T-helper 2 cell (primary cell): ENCODE measurements at places on chromosomes 1 and 21.

DNA sequence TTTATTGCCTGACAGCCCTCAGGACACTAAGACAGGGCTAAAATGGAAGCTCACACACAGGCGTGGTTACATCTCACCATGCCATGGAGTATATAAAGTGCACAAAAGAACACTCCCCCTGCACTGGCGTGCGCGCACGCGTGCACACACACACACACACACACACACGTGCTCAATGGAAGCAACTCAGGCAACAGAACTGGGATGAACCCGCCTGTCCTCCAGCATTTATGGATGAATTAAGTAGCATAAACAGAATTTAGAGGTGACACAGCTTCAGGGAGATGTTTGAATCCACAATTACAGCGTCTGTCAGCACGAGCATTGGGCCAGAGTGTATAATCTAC is 146.5 kb upstream of the COA6 start:
- no peak for DNase-seq

DNA sequence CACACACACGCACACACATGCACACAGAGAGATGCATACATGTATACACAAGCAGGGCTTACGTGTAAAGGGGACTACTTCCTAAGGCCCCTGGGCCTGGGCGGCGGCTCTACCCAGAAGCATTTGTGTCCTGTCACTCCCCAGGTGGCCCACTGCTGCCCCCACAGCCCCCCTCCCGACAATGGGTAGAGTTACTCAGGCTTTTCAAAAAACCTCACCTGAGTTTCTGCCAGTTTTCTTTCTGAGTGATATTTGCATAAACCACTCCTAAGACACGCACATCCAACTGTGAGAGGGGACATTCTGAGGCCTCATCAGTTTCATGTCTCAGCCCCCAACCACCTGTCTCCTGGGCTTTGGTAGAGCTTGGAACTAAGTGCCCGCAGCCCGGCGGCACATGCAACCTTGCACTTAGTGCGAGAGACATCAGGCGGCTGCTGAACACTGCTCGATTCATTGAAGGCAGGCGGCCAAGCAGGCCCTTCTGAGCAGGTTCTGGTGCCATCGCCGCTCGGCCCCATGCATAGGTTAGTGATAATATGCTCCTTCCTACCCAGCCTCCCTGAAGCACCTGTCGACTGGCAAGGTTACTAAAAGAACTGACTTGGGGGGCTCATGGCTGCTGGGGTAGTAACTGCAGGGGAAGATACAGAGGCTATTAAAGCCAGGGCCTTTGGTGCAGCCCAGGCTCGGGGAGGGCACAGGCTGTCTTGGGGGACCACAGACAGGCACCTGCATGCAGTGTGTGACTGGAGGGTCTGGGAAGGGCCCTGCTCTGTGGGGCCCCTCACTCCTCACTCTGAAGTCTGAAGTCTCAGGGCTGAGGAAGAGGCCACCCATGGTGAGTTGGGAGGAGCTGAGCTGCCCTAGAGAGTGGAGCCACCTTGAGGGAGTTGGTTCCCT is 364.2 kb upstream of the VAMP3 start:
- no peak for DNase-seq

DNA sequence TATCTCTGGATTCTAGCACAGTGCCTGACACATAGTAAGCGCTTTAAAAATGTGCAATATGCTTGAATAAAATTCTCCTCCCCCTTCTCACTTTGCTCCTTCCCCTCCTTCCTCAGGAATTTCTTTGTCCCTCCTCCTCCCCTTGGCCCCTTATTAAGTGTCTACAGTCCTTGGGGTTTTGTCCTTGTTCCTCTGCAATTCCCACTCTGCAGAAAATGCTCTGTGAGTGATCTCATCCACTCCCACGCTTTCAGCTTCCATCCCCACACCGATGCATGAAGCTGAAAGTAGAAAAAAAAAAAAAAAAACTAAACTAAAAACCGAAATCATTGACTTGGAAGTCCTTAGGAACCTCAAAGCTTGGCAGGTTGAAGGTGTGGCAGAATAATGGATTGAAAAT is 273.6 kb downstream of the RRAGC start:
- DNase-seq = no peak

GRCh38 chr1:2934642-2935081 is 86.6 kb upstream of the ACTRT2 start:
- DNase-seq = no peak

DNA sequence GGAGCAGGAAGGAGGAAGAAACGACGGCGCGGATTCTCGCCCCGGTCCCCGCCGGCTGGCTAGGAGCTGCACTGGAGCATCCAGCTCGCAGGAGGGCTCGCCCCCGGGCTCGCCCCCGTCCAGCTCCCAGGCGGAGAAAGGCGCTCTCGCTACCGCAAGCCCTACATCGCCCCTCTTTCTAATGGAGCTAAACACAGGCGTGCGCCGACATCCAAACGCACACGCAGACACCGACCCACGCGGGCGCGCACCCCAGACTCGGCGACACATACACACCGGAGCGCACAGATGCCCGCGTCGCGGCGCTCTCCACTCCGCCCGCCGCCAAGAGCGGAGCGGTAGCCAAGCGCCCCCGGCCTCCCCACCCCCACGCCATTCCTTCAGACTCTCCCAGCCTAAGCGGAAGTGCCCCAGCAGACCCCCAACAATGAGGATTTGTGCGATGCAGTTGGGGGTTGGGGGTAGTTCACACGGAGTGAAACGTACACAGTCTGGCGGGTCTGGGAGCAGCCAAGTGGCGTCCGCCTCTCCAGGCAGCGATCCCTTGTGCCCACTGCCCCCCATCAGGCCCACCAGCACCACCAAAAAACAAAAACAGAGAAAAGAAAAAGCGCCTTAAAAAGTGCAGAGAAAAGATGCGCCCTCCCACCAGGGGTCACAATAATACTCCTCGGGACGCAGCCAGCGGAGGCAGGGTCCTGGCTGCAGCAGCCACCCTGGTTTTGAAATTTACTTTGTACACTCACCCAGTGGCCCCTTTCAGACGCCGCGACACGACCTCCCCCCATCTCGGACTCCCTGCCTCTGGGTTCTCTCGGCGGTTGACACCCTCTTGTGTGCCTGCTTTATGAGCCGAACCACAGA is 1.4 kb downstream of the DAB1 start:
- no peak for DNase-seq

DNA sequence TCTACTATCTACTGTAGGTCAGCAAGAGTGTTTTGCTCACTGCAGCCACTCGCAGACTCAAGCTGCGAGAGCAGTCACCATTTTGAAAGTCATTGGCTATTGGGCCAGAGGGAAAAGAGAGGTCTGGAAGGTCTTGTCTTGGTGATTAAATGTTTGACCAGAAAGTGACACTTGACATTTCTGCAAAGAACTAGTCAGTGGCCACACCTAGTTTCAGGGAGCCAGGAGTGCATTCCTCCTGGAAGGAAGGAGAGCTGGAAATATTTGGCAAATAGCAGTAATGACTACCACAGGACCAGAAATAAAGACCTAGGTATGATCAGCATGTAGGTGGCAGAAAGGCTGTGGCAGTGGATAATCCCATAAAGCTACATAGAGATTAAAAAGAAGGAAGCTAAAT is 440.0 kb upstream of the PLXNA2 start:
- no peak for DNase-seq

DNA sequence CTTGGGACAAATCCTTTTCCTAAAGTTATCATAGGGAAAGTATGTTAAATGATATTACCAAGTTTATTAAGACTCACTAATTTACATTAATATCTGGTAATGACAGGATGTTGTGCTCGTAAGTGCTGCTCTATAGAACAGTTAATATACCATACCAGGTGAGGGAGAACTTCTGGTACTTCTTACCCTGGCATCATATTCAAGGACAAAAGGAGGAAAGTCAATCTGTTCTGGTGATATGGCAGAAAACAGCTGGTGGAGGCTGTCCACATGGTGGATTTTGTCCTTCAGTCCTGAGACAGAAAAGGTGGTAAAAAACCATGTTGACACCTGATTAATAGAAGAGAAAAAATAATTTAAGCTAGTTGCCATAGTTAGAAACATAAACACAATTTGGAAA is 51.6 kb downstream of the GDAP2 start:
- DNase-seq = no peak

- no peak for DNase-seq
These were observed 2.5 kb upstream of the TTLL10 start for GRCh38 chr1:1171161-1171545.

DNA sequence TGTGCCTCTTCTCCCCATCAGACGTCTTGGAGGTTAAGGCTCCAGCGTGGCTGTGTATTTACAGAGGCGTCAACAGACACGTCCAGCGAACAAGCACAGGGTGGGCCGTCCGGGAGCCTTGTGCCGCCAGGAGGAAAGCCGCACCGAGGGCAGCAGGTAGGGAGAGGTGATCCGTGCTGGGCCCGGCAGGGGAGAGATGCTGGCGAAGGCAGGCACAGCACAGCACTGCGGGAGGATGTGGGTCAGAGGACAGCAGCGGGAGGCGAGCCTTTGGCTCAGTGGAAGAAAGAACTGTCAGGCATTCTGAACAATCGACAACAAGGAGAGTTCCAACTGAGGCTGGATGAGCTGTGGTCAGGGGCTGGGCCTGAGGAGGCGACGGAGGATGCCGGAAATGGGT is 144.1 kb upstream of the TNR start:
- DNase-seq = no peak

DNA sequence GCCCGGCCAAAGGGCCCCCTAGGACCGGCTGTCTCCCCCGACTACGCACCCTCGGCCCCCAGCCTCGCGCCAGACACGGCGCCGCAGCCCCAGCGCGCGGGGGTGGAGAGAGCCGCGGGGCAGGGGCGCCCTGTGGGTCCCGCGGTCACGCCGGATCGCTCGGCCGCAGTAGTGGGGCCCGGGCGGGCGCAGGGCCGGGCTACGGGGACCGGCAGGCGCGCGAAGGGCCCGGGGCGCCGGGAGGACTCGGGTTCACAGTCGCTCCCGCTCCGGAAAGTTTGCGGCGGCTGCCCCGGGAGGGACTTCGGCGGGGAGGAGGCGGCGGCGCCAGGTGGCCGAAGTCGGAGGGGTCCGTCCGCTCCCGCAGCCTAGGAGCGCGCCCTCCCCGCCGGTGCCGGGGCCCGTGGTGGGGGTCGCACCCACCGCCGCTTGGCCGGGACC is 7.1 kb upstream of the ZNF669 start:
- no peak for DNase-seq

DNA sequence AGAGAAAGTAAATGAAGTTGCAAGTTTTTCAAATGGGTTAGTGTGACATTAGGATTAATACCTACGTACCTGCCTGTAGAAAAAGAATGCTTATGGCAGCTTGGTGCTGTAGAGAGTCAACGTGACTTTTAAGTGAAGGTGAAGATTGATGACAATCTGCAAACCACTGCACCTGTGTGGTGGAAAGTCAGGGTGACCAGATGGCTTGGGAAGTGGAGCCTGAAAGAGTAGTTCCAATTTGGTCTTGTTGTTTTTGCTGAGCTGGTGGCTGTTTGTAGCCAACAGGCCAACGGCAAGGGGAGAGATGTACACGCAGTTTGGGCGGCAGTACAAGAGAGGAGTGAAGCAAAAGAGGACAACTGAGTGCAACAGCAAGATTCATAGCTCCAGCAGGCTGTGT is 78.1 kb upstream of the JAK1 start:
- no peak for DNase-seq

GRCh38 chr1:47732489-47732888 is 264.7 kb downstream of the TRABD2B start:
- DNase-seq = no peak

- DNase-seq = no peak
These were observed 899 bp downstream of the TOMM40L start for GRCh38 chr1:161226759-161227158.

GRCh38 chr1:14786109-14786675 is 187.7 kb downstream of the KAZN start:
- no peak for DNase-seq

- DNase-seq = no peak
These were observed 5.9 kb downstream of the CLCA2 start for GRCh38 chr1:86429835-86430234.

- no peak for DNase-seq
These were observed 9.3 kb upstream of the ANGPTL3 start for GRCh38 chr1:62588000-62588399.

DNA sequence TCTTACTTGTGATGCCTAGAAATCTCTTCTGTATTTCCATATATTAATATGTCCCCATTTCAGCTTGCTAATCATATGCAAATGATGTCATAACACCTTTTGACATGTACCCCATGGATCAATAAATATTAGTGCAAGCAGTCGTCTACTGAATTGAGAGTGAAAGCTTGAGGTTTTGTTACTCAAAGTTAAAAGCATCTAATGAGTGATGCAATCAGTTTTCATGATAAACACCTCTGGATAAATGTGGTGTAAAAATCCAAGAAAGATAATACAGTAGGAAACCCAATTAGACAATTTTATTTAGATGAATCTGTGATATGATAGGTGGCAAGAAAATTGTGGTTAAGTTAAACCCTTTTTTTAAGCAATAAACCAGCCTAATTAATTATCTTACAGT is 141.2 kb upstream of the DMRTA2 start:
- DNase-seq = no peak

DNA sequence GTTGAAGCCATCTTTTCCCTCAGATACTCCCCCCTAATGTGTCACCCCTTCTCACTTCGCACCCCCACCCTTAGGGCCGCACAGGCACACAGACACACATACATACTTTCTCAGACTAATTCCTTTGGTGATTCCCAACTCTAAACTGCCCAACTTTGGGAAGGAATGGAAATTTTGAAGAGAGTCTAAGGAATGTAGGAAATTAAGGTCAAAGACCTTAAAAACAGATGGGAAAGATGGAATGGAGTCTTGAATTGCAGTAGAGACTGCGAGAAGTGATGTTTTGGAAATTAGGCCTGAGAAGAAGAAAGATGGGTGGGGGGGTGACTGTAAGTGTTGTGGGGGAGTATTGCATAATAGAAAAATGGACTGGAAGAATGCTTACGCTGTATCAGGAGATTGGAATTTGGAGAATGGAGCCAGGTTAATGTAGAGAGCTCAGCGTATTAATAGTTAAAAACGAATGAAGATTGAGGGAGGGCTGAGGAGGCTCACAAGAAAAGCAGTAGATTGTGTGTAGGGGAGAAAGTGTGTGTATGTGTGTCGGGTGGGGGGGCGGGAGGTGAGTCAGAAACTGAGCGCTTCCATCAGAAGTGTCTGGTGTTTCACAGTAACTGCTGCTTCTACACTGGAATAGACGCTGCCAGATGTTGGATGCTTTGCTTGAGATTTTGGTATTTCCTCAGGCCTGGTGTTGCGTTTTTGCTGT is 1.7 kb downstream of the PIP5K1A start:
- DNase-seq = peak; percentile 51

GRCh38 chr21:39564200-39564599 is 48.5 kb upstream of the B3GALT5 start:
- no peak for DNase-seq

- no peak for DNase-seq
These were observed 137.8 kb downstream of the LMX1A start for GRCh38 chr1:165218731-165219130.
